ENCODE measurements at places on chromosomes 6 and 20.

DNA sequence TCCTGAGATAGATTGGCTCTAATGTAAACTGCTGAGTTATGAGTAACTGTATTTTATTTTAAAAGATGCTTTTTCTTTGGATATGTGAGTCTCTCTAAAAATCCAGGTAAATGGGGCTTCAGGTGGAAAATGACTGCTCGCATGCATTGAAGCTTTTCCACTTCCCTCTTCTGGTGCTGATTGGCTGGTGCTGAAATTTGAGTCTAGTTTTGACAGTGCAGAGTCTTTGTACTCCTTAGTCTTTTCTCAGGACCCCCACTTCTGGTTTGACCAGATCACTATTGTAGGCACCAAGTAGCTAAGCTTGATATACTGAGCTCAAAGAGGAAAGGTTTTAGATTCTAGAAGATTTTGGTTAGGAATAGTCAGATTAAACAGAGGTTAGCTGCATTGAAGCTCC, 60.7 kb upstream of the TULP4 start:
- DNase-seq: no peak

- no peak for DNase-seq
Observed at GRCh38 chr6:45376310-45377042, 1.3 kb downstream of the SUPT3H start.

- no peak for DNase-seq
Observed at GRCh38 chr6:132213732-132214131, 187.5 kb downstream of the MOXD1 start.

GRCh38 chr6:87846434-87846833, 144.4 kb upstream of the AKIRIN2 start:
- no peak for DNase-seq

Measured in D721Med (cell line).